Muscle of back (tissue), 13 donors: ENCODE measurements at places on chromosomes 1 and 21. TPM values are rescaled to one million over a fixed set of nuclear protein-coding genes. Genes with fewer than 3 reads are reported as not detected.

DNA sequence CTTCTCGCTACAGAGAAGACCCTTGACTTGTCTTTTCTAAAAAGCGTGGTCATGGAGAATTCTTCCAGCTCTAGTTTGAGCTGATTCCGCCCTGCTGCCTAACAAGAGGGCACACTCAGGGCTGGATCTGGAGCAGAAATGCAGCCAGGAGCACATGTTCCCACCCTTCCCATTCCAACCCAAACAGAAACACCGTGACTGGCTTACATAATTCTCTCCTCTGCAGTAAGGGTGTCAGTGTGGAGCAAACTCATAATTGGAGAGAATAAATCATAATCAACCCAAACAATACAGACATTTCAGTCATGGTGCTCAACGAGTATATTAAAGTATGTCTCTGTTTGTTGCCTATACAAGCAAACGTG is 34.5 kb downstream of the CTNNBIP1 start:
- DNase-seq: no peak

Gene EDARADD
- 4.9 TPM for polyA plus RNA-seq

DNA sequence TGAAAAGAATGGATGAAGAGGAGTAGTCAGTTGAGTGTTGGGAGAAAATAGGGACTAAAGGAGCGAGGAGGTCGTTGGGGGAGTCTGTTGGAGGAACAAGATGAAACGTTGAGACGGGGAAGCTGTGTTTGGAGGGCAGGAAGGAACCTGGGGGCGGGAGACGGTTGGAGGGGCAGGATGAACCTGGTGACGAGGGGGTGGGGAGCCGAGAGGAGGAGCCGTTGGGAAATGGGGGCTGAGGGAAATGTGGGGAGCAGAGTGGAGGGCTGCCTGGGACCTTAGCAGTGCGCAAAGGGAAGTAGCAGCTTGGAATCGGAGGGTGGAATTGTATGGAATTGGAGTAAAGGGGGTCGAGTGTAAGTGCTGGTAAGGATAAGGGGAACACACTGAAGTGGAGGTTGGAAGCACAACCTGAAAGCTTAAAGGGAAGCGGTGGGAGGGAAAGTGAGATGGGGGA is 630 bp downstream of the MTF2 start:
- DNase-seq: peak; percentile 30

GRCh38 chr21:23601549-23601948 is 2005.7 kb downstream of the MRPL39 start:
- no peak for DNase-seq

GRCh38 chr1:192518700-192519099 is 56.9 kb upstream of the RGS1 start:
- DNase-seq: no peak

Gene PLEKHA6
- 7.2 TPM for polyA plus RNA-seq

DNA sequence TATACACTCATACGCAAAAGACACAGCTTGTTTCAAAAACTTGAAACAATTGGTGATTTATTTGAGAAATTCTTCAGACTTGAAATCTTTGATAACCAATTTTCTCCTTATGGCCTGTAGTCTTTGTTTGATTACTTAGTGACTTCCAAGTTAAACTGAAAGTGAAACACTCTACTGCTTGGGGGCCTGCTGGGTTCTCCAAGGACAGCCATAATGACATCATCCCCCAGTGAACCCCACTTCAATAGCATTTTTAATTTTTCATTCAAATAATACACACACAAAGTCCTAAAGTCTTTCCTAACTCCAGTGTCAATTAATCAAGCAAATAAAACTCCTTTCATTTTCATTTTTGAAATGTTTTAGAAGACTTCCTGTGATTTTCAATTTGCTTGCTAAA is 59.2 kb downstream of the KRTAP19-8 start:
- no peak for DNase-seq

DNA sequence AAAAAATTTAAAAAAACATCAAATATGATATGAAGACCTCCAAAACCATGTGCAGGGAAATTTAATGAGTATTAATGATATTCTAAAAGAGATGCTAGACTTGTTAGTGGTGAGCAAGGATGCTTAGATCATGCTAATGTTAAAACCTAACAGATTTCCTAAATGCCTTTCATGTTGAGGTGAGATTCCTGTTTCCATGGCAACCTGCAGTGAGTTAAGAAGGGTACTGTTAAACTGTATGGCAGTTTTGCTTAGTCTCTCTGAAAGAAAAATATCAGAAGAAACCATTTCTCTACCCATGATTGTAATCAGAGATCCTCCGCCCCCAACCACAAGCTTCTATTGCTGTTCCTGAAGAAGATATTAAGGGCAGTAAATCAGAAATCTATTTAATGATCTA is 321.6 kb upstream of the LRRC7 start:
- DNase-seq: no peak

- no peak for DNase-seq
Measured at GRCh38 chr1:31624731-31625514, 7.4 kb downstream of the HCRTR1 start.

Gene NCAM2
- 5.9 TPM for polyA plus RNA-seq

DNA sequence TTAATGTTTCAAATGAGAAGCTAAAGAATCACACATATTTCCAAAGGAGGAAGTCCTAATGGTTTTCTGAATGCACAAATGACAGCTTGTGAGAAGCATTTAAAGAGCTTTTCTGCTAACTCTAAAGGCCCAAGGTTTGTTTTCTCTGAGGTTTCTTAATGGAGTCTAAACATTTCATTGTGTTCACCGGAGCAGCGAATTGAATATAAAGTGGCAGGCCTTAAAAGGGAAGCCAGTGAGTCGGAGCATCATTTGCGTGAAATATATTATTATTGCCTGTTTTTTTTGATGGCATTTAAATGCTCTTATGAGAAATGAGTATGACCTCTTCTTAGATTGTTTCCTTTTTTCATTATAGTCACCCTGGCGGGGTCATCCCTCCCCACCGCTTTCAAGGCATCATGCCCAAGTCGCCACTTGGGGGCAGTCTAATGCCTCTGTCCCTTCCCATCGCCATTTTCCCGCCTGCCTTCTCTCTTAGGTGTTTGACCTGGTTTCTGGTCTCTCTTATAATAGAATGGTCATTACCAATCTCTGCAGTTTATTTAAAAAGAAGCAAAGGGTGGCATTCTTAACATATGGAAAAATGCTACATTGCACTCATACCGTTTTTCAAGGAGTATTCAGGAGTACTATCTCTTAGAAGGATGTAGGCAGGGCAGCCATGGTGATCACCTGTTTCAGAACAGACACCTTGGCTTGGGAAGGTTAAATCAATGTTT is 25.3 kb upstream of the OVAAL start:
- DNase-seq: peak; percentile 42

GRCh38 chr1:125118147-125118993 is 3933.6 kb downstream of the SRGAP2C start:
- no peak for DNase-seq

DNA sequence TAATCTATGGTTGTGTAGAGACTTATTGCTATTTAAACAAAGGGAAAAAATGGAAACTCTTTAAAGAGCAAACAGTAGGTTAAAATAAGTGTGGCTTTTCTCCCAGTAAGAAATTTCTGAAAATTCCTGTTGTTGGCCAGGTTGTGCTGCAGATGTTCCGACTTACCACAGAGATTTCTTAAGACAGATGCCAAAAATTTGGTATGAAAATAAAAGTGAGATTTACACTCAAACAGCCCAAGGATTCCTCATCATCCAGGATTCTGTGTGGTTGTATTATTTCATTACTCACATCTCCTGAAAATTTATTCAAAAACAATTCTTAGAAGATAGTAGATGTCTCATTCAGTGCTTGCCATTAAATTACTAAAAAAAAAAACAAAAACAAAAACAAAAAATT is 296.7 kb upstream of the PTBP2 start:
- DNase-seq: peak; percentile 60

- DNase-seq: no peak
Measured at GRCh38 chr1:22228505-22228911, 85.6 kb upstream of the WNT4 start.

GRCh38 chr1:125086611-125087010 is 3901.8 kb downstream of the SRGAP2C start:
- no peak for DNase-seq

DNA sequence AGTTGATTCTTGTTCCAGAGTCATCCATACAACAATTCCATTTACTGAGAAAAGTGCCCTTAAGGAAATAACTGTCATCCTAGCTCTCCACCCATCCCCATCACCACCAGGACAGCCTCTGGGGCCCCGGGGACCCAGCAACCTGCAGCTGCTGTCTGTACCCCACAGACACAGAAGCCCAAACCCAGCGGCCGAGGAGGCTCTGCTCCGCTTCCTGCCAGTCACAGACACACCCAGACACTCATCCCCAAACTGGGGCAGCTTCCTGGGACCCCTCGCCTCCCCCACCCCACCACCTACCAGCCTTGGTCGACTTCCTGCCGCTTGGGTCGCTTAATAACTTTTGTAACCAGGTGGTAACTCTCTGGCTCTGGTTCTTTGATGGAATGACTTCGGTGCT is 121.6 kb upstream of the SLC25A33 start:
- no peak for DNase-seq

DNA sequence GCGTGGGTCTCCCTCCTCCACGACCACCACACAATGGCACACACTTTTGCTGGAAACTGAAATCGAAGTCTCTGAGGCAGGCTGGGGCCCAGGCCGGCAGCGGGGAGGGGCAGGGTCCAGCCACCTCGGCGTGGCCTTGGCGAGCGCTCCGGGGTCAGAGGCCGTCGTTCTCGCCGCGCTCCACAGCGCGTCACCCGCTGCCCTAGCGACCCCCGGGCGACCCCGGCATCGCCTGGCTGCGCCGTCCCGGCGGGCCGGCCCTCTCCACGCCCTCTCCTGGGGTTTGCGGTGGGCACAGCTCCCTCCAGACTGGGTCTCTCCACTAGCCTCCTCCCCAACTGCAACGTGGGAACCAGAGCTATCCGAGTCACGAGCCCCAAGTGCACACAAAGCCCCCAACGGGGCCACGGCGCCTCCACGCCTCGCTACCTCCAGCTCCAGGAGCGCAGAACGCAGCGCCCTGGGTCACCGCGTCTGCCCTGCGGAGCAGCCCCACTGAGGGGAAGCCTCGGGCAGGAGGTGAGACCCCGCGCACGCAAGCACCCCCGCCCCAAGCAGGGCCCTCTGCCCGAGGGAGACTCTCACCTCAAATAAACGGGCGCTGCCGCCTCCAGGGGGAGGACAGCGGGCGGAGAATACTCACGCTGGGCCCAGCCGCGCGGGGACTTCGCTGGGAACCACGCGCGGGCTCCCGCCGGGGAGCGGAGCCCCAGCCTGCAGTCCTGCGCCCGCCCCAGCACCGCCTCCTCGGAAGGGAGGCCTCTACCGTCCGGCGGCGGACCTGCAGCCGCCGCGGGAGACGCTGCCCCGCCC is 134.0 kb upstream of the BARHL2 start:
- peak; percentile 81 for DNase-seq

Gene F5
- polyA plus RNA-seq: 0.81 TPM

GRCh38 chr1:168155910-168156309 is 19.2 kb upstream of the GPR161 start:
- no peak for DNase-seq

Gene CACNA1E
- 0.22 TPM for polyA plus RNA-seq
